Pancreas (tissue), 10 donors: ENCODE measurements at places on chromosomes 13 and 19. TPM values are rescaled to one million over a fixed set of nuclear protein-coding genes. Genes with fewer than 3 reads are reported as not detected.

DNA sequence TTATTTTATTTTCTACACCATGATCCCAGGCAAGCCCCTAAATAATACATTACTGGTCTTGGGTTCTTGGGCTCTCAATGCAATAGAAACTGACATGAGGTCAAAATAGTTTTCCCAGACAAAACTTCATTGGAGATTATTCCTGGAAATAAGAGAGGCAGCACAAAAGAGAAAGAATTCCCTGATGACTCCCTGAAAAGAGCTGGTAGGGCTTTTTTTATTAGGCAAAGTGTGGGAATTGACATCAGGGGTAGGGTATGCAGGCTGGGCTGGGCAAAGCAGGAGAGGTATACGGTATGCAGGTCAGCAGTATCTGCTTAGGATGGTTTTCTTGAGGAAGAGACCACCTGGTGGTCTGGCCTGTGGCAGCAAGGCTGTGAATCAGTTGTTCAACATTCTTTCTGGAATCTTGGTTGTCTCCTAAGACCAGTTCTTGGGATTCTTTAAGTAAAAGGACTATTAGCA is 9.3 kb upstream of the IGFL3 start:
- peaks cover 12% of the 10 kb centered on the region for H3K4me1 ChIP-seq
- no peaks in the 10 kb centered on the region for H3K36me3 ChIP-seq

DNA sequence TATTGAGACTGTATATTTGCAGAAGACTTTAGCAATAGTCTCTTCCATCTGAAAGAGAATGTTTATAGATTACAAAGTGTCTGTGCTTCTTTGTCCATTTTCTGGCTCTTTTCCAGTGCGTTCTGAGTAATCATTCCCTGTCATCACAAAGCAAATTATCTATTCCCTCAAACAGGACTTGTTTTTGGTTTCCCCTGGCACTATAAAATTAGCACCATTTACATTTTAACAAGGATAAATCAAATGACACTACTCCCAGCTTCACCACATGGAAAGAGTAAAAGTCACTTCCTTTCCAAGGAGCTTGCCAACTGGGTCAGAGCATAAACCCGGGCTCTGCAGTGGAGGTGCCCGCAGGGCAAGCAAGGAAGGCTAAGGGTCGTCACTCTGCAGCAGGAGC is 88.1 kb downstream of the SHISA2 start:
- no peaks in the 10 kb centered on the region for H3K4me1 ChIP-seq
- H3K36me3 ChIP-seq, result no peaks in the 10 kb centered on the region
- H3K27me3 ChIP-seq, result no peaks in the 10 kb centered on the region
- DNase-seq, result no peak
- H3K4me3 ChIP-seq, result no peak overlapping the region

TMEM143 gene
- 8.0 TPM for polyA plus RNA-seq

DNA sequence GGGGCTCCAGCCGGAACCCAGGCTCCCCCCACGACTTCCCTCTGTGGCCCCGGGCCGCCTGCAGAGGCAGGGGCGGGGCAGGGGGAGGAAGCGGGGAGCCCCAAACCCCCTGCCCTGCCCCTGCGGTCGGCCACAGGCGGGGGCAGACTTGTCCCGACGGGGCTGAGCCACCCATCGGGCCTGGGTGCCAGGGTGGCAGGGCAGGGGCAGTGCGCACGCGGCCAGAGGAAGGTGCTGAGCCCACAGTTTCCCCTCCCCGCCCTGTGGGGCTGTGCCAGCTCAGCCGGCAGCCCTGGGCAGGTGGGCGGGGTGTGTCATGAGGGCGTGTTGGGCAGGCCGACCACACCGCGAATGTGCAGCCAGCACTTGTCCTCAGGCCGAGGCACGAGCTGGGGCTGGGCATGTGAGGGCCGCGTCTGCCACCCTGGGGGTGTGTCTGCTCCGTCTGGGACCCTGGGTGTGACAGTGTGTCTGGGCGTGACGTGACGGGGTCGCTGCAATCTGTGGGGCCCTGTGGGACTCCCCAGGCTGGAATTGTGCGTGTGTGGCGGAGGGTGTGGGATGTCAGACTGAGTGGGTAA is 17.7 kb downstream of the CCDC97 start:
- peak; percentile 90 for DNase-seq
- H3K27me3 ChIP-seq, result no peaks in the 10 kb centered on the region
- peak overlapping the region; percentile 12 for H3K4me3 ChIP-seq
- H3K4me1 ChIP-seq, result no peaks in the 10 kb centered on the region
- no peaks in the 10 kb centered on the region for H3K36me3 ChIP-seq

DNA sequence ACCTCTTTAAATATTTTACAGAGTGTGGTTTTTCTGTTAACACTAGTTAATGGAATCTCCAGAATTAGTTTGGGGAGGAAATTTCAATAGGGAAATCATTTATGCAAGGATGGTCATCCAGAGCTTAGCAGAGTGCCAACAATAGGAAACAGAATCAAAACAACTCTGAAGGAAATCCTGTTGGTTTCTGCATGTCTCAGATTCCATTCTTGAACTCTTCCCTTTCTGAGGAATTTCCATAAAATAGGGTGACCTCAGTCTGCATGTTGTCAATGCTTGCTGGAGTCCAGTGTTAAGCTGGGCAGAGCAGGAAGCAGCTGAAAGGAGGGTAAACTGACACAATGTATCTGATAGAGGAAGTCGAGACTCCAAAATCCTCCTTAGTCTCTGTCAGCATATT is 16.9 kb downstream of the CBY2 start:
- DNase-seq, result no peak
- H3K4me3 ChIP-seq, result no peak overlapping the region
- no peaks in the 10 kb centered on the region for H3K27me3 ChIP-seq
- no peaks in the 10 kb centered on the region for H3K36me3 ChIP-seq
- no peak overlapping the region for H3K27ac ChIP-seq

- H3K4me1 ChIP-seq, result no peaks in the 10 kb centered on the region
- no peaks in the 10 kb centered on the region for H3K36me3 ChIP-seq
- DNase-seq, result no peak
- no peak overlapping the region for H3K27ac ChIP-seq
- H3K4me3 ChIP-seq, result no peak overlapping the region
Observed at GRCh38 chr13:110311443-110312338, 4.6 kb downstream of the COL4A2 start.

DNA sequence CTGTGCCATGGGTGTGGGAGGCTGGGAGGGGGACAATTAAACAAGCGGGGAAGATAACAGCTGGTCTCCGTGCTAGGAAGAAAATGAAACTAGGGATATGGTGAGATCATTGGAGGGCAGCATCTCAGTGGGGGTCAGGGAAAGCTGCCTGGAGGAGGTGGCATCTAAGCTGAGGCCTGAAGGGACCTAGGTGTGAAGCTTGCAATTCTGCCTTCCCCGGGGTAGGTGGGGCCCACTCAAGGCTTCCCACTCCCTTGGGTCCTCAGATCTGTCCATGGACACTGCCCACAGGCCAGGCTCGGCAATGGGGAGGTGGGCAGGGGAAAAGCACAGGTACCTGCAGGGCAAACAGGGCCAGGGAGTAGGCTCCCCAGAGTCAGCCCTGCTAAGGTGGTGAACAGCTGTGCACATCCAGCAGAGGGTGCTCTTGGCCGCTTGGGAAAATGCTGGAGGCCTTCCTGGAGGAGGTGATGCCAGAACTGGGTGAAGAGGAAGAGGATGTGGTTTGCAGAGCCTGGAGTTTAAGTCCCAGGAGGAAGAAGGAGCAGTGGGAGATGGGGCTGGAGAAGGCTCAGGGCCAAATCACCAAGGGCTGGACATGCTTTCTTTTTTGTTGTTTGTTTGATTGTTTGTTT is 25.7 kb upstream of the CCNE1 start:
- H3K36me3 ChIP-seq, result no peaks in the 10 kb centered on the region
- no peaks in the 10 kb centered on the region for H3K4me1 ChIP-seq
- H3K27ac ChIP-seq, result no peak overlapping the region
- no peak overlapping the region for H3K4me3 ChIP-seq

GRCh38 chr13:112226320-112227002 is 149.7 kb upstream of the SPACA7 start:
- H3K4me3 ChIP-seq, result no peak overlapping the region
- DNase-seq, result no peak
- H3K27me3 ChIP-seq, result no peaks in the 10 kb centered on the region

- no peak overlapping the region for H3K27ac ChIP-seq
- no peaks in the 10 kb centered on the region for H3K36me3 ChIP-seq
- H3K27me3 ChIP-seq, result no peaks in the 10 kb centered on the region
- H3K4me3 ChIP-seq, result no peak overlapping the region
Observed at GRCh38 chr13:110263888-110264287, 43.1 kb downstream of the COL4A1 start.

GRCh38 chr13:22461854-22462490 is 718.8 kb upstream of the SGCG start:
- H3K27ac ChIP-seq, result no peak overlapping the region
- no peaks in the 10 kb centered on the region for H3K36me3 ChIP-seq
- no peak overlapping the region for H3K4me3 ChIP-seq
- H3K4me1 ChIP-seq, result no peaks in the 10 kb centered on the region
- no peak for DNase-seq

ANKRD24 gene
- 14.2 TPM for polyA plus RNA-seq

DNA sequence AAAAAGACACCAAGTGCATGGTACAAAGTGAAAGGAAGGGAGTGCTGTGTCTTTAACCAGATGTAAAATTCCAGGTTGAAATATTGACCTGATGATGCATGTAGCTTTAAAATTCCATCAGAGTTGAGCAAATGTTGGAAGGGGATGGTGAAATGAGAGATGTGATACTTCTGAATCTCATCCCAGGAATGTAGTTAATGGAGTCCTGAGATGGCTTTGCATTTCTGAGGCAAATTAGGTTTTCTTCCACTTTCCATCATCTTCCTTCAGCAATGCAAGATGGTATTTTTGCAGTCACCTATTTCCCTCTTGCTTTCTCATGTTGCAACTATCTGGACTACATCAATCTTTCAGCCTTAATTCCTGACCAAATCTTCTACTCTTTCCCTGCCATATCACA is 194.1 kb upstream of the MIR17HG start:
- H3K4me3 ChIP-seq, result no peak overlapping the region
- no peaks in the 10 kb centered on the region for H3K36me3 ChIP-seq
- H3K27me3 ChIP-seq, result no peaks in the 10 kb centered on the region
- DNase-seq, result no peak
- no peaks in the 10 kb centered on the region for H3K4me1 ChIP-seq

DNA sequence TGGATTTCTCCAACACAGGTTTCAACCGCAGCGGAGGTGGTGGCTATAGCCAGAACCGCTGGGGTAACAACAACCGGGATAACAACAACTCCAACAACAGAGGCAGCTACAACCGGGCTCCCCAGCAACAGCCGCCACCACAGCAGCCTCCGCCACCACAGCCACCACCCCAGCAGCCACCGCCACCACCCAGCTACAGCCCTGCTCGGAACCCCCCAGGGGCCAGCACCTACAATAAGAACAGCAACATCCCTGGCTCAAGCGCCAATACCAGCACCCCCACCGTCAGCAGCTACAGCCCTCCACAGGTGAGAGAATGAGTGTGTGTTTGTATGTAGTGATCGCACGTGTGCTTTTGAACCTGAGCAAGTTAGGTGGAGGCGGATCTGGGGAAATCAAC is 6.0 kb upstream of the CCDC97 start:
- peaks cover 38% of the 10 kb centered on the region for H3K36me3 ChIP-seq
- H3K27ac ChIP-seq, result no peak overlapping the region
- H3K4me1 ChIP-seq, result peaks cover 4% of the 10 kb centered on the region
- no peak for DNase-seq

NUDT15 gene
- polyA plus RNA-seq, result 7.3 TPM
